ENCODE measurements at places on chromosomes 13 and 19.

DNA sequence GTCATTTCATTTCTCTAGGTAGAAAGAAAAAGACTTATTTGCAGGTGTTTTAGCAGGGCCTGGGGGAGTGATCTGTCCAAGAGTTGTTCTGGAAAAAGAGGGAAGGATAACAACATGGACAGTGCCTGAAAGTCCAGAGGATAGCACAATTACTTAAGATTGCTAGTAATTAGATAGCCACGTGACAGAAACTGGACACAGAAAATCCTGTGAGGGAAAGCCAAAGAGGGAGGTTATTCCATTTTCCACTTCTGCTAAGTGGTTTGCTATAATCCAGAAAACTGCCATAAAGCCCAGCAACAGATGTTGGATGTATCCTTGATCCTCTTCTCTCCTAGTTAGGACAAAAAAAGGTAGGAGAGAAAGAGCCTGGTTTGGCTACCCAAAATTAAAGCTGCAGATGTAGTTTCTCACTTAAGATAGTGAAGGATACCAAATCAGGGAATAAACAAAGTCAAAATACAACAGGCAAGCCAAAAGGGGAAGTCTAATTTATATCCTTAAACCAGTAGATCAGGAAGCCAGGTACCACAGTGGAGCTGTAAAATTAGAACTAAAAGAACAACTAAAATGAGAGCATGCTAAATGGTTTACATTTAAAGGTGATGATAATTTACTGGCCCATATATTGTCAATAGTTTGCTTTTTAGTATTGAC is 140.2 kb downstream of the VWA8 start:
- H3K27ac ChIP-seq: no peak overlapping the region
- no peaks in the 10 kb centered on the region for H3K27me3 ChIP-seq
- DNase-seq: no peak
- no peak overlapping the region for H3K4me3 ChIP-seq
- H3K36me3 ChIP-seq: peaks cover 27% of the 10 kb centered on the region

DNA sequence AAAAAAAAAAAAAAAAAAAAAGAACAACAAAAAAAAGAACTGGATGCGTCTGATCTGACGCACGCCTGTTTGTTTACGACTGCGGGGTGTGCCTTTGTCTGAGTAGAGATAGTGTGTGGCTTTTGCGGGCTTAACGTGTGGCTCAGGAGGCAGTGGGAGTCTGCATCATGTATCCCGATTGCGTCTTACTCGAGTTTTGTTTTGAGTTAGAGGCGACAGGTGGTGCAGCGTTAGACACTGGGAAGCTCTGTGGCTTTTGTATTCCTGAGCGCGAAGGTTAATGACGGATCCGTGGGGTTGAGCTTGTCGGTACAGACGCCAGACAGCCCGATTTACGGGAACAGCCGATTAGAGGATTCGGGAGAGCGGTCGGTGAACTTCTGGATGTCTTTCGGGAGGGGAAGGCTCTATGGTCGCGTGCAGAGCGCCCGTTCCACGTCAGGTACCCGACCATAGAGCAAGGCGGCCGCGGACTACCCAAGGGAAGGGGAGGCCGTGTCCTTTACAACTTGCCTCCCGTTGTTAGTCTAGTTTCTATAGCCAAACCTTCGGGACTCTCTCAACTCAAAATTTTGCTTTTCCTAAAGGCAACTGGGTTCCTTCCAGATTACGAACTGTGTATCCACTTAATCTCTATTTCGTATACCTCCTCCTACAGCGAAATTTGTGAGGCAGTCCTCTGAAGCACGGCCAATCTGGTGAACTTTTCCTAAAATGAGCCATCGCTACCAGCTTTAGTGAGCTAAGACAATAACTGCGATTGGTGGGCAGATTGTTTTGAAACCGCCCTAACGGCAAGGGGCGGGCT is 926 bp upstream of the HNRNPUL1 start:
- peaks cover 36% of the 10 kb centered on the region for H3K4me1 ChIP-seq
- peak overlapping the region; percentile 99 for H3K27ac ChIP-seq
- no peaks in the 10 kb centered on the region for H3K27me3 ChIP-seq
- peaks cover 26% of the 10 kb centered on the region for H3K36me3 ChIP-seq
- DNase-seq: peak; percentile 94

DNA sequence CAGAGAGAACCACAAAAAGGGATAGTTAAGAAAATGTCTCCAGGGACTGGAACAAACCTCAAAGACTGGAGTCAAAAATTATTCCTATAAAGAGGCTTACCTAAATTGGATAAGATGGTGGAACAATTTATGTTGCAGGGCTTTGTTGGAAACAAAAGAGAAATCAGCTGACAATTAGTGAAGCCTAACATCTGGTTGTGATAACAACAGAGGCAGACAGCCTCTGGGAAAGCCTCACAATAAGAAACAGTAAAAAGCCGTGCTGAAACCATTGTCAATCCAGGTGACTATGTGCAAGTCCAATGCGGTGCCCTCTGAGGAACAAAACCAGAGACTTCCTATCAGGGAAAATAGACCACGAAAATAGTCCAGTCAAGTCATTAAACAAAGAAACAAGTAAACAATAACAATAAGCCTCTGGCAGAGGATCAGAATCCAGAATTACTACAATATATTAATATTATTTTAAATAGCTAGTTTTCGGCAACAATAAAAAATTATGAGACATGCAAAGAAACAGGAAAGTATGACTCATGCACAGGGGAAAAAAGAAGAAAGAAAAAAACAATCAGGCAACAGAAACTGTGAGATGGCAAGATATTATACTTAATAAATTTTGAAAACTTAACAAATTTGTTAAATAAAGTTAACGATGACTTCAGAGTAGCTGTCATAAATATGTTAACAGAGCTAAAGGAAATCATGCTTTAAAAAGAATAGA is 99.7 kb upstream of the RXFP2 start:
- H3K4me1 ChIP-seq: no peaks in the 10 kb centered on the region
- no peak overlapping the region for H3K27ac ChIP-seq
- H3K4me3 ChIP-seq: no peak overlapping the region
- no peaks in the 10 kb centered on the region for H3K36me3 ChIP-seq
- H3K27me3 ChIP-seq: no peaks in the 10 kb centered on the region
- no peak for DNase-seq

DNA sequence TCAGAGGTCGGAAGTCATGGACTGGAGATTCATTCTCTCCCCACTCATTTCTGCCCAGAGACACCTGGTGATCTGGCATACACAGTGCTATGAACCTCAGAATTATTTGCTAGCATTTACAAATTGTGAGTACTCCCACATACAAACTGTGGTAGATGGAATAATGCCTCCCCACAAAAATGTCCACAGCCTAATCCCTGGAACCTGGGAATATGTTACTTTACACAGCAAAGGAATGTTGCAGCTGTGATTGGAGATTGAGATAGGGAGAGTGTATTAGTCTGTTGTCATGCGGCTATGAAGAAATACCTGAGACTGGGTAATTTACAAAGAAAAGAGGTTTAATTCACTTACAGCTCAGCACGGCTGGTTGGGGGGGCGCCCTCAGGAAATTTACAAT is 3.1 kb upstream of the UQCRFS1 start:
- H3K4me3 ChIP-seq: no peak overlapping the region
- H3K27ac ChIP-seq: no peak overlapping the region
- H3K4me1 ChIP-seq: peaks cover 18% of the 10 kb centered on the region
- peaks cover 9% of the 10 kb centered on the region for H3K27me3 ChIP-seq

DNA sequence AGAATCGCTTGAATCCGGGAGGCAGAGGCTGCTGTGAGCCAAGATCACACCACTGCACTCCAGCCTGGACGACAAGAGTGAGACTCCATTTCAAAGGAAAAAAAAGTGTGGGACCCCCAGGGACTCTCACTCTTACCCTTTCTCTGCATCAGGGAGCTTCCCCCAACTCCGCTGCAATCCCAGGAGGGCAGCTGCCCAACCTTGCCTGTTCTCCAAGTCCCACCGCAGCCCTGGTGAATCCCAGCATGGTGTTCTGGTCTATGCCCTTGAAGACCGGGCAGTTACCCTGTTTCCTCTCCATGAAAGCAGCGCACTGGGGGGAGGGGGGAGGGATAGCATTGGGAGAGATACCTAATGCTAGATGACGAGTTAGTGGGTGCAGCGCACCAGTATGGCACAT is 35.7 kb upstream of the DPRX start:
- no peak overlapping the region for H3K27ac ChIP-seq
- H3K4me1 ChIP-seq: no peaks in the 10 kb centered on the region
- H3K36me3 ChIP-seq: no peaks in the 10 kb centered on the region
- no peak for DNase-seq

- no peaks in the 10 kb centered on the region for H3K27me3 ChIP-seq
- H3K36me3 ChIP-seq: peaks cover 13% of the 10 kb centered on the region
- peak; percentile 74 for DNase-seq
- H3K27ac ChIP-seq: peak overlapping the region; percentile 81
These were observed 1.2 kb downstream of the DAZAP1 start for GRCh38 chr19:1408300-1409203.

- no peak overlapping the region for H3K4me3 ChIP-seq
- no peak for DNase-seq
- no peaks in the 10 kb centered on the region for H3K27me3 ChIP-seq
- peaks cover 44% of the 10 kb centered on the region for H3K4me1 ChIP-seq
- peak overlapping the region; percentile 70 for H3K27ac ChIP-seq
These were observed 3.6 kb downstream of the TMEM259 start for GRCh38 chr19:1017115-1017905.

Data from activated CD8-positive, alpha-beta memory T cell treated with anti-CD3 and anti-CD28 coated beads, Interleukin-2, amount 10 ng/mL, durations not matched to agents 7 days and 5 days (primary cell).